Fibroblast of lung (primary cell): ENCODE measurements at places on chromosomes 6 and 20. TPM values are rescaled to one million over a fixed set of nuclear protein-coding genes. Genes with fewer than 3 reads are reported as not detected.

DNA sequence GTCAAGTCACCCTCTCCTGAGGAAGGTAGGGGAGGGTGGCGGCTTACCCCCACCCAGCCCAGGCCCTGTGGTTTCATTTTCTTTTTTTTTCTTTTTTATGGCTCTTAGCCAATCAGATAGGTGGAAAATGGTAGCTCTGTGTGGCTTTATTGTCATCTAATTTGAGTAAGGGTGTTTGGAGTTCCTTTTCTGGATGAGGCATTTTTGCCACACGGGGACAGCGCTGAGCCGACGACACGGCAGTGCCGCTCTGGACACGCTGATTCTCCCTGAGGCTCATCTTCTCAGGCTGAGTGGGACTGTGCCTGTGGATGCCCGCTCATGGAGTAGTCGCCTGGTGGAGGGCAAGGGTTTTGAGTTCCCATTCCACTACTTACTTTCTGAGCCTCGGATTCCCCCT, 37.6 kb upstream of the ANGPT4 start:
- no peak for DNase-seq

- no peak for DNase-seq
These were observed 38.5 kb upstream of the TGM6 start for GRCh38 chr20:2342243-2342642.

DNA sequence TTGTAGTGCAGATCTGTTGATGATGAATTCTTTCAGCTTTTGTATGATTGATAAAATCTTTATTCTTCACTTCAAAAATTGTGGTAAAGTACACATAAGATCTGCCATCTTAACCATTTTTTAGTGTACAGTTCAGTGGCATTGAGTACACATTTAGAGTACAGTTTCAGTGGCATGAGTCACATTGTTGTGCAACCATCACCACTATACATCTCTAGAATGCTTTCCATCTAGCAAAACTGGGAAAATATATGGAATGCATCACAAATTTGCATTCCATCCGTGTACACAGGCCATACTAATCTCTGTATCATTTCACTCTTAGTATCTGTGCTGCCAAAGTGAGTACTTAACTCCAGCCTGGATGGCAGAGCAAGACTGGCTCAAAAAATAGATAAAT, 28.7 kb downstream of the SIRPD start:
- DNase-seq = peak; percentile 5

GRCh38 chr20:23086056-23086566, at the start of gene CD93:
CD93 (minus strand) TSS chr20:23086324; CDS start chr20:23086192, 132 bp downstream.
- no peak for DNase-seq

DNA sequence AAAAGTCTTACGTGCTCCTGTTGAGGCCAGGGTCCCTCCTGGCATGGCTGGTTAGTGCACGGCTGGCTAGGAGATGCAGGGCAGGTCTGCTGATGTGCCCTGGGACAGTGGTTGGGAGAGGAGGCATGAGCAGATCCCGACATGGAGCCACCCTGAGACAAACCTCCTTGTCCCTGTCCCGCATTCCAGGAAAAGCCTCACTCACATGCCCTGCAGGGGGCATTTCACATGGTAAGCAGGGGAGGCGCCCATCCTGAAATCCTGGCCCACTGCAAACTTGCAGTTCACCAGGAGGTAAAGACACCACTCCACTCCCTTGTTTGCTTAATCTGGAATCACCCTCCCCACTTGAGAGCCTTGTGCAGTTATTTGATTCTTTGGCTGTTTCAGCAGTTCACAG, 116.7 kb upstream of the SLC24A3 start:
- DNase-seq = no peak

DNA sequence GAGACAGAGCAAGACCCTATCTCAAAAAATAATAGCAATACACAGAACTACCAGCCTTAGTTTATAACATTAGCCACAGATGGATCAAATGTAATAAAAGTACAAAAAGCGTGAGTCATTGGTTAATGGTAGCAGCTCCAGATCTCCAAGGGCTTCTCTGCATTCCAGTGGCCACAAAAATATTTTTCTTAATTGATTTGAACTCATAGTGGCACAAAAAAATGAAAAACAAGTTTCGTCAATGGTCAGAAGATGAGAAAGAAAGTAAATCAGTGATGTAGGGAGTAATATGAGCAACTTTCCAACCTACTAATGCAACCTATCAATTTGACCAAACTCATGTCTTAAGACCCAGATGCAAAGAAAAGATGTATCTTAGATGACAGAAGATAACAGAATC, 79.6 kb downstream of the CEP57L1 start:
- peak; percentile 65 for DNase-seq

LY6G6D gene
- total RNA-seq = not detected in 2 replicates

DNA sequence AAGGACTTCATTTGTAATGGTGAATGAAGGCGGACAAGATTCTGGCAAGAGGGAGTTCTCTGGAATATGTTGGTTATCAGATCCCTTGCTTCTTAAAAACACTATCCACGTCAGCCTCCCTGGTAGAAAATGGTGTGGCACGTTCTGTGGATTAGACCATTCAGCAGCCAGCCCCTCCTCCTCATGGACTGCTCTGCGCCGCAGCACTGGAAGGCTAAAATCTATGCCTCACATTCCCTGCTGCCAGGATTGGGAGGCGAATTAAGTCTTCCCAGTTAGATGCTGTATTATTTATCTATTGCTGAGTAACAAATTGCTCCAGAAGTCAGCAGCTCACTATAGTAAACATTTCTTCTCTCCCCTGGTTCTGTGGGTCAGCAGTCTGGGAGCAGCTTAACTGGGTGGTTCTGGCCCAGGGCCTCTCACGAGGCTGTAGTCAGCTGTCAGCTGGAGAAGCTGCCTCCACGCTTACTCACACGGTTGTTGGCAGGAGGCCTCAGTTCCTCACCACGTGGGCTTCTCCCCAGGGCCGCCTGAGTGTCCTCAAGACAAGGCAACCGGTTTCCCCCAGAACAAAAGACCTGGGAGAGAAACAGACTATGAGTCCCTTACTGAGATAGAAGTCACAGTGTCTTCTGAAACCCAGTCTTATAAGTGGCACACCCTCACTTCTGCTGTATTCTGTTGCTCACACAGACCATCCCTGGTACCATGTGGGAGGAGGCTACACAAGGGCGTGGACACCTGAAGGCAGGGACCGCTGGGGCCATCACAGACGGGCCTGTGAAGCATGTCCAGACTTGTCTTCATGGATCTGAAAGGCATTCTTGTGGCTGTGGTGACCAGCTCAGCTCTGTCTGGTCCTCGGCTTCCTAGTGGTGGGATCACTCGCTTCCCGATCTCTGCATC, 101.0 kb downstream of the NRN1 start:
- DNase-seq = peak; percentile 85

PSMB9 gene
- total RNA-seq = 54.7 and 64.4 TPM in 2 replicates

- DNase-seq = no peak
These were observed 90.1 kb upstream of the PREP start for GRCh38 chr6:105492706-105493673.

DNA sequence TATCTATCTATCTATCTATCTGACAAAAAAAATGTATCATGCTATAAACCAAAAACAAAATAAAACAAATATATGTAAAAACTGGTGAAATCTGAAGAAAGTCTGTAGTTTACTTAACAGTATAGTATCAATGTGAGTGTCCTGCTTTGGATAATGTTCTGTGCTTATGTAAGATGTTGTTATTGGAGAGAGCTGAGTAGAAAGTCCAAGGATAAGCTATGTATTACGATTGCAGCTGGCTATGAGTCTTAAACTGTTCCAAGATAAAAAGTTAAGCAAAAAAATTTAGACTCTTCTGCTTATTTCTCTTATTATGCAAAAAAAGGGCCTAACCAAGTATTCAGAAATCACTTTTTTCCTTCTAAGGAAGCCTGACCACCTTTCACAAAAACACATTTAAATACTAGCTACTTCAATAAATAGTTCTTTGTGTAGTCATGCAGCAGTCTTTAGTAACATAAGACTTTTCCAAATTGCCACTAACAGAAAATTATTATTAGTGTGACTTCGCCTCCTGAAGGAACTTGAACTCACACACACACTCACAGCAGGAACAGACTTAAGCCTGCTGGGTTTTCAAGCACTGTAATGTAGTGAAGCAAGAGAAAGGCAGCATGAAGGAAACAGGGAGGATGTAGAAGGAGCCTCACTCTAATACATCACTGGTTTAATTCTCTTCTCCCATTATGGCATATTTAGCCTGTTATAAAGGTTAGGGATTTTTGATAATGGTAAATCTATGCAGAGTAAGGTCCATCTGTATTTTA, 265.8 kb upstream of the GJE1 start:
- DNase-seq = no peak

GRCh38 chr20:62566771-62567170, 75.5 kb upstream of the SLCO4A1 start:
- no peak for DNase-seq

DNA sequence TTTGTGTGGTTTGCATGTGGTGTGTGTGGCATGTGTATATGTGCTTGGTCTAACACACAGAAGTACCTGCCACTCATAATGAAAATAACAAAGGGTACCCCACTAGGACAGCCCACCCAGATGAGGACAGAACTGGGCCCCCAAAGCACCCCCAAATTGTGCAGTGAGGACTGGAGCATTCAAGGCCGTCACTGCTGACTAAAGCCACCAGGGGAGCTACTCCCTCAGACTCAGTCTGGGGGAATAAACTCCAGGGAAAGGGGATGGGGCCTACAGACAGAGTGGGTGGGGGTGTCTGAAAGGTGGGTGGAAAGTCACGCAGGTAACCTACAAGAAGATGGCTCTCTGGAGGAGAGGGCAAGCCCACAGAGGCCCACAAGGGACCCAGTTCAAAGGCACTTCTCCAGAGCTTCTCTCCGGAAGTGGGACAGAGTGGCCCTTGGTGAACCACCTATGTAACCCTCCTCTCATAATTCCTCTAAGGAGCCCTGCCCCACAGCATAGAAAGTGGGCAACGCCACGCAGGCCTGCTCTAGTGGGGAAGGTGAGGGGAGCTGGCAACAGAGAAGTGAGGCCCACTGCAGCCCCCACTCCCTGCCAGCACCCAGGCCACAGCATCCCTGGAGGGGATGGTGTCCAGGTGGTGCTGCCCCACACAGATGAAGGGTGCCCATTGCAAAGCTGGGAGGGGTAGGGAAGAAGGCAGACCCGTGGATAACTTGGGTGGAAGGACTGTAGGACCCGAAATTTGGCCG, 122.8 kb upstream of the MAFB start:
- no peak for DNase-seq

DNA sequence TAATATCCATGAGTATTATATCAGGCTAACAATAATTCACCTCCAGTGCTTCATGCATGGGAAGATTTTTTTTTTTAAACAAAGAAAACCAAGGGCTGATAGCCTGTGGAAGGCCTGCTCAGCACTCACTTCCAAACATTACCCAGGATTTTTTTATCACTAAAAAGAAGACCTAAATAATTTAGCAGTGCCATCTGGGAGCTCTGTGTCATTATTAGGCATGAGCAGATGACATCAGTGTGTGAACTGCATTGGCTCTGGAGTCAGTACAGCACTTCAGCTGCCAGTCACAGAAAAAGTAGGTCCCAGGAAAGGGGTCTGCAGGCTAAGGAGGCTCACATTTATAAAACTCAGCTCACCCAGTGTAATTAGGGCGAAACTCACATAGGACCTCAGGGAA, 94.8 kb downstream of the COL21A1 start:
- DNase-seq = no peak

GRCh38 chr6:146741609-146742008, 142.8 kb downstream of the ADGB start:
- DNase-seq = peak; percentile 41

DNA sequence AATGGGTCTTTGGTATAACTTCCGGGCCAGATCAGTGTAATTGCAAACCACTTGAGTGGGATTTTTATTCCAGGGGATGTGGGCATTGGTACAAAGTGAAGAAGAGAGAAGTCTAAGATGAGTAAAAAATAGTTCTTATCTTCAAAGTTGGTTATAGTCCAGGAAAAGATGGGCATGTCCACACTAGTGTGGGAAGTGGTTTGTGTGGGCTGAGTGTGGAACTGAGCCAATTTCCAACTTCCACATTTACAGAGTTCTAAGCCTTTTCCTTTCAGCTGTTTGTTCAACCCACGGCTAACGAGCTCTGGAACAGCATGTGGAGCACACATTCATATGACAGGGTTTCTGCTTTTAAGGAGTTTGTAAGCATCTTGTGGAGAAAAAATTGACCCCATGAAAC, 72.3 kb upstream of the IFNGR1 start:
- DNase-seq = peak; percentile 35

EPHA7 gene
- total RNA-seq = under 0.01 TPM in 1 of 2 replicates, not detected in the other

UFL1 gene
- 29.0 and 35.2 TPM in 2 replicates for total RNA-seq

GRCh38 chr6:906920-907319, 214.0 kb upstream of the EXOC2 start:
- peak; percentile 58 for DNase-seq

GRCh38 chr6:153074761-153075160, 56.3 kb downstream of the RGS17 start:
- DNase-seq = no peak

GRCh38 chr20:38290829-38291814, 12.8 kb upstream of the BPI start:
- DNase-seq = peak; percentile 91

PFDN4 gene
- 86.7 and 148 TPM in 2 replicates for total RNA-seq

GTSF1L gene
- not detected in 2 replicates for total RNA-seq

DNA sequence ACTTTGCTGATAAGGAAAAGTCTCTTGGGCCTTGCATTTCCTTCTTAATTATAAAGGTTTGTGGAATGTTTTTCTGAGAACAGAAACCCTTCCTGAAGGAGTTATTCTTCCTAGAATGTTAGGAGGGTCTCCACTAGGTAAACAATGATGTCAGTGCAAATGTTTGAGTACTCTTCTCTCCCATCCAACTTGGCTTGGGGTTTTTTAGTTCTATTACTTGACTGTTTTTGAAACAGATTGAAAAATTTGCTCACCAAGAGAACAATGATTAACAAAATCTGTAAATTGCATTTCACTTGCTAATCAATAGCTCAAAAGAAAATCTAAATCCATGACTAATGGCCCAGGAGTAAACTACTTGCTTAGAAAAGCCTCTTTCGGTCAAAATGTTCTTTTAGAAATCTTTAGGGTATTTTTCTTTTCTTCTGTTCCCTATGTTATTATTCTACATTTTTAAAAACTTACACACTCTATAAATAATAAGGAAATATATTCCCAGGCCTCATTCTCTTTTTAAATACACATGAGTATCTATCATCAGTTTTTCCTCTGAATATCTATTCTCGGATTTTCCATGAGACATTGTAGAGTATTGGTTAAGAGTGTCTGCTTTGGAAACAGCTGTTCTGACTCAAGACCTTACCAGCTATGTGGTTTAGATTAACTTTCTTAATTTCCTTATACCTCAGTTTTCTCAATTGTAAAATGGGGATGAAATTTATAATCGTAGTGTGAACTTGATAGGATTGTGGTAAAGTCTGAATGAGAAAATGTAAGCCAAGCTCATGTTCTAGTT, 234.2 kb upstream of the CITED2 start:
- DNase-seq = peak; percentile 51

DNA sequence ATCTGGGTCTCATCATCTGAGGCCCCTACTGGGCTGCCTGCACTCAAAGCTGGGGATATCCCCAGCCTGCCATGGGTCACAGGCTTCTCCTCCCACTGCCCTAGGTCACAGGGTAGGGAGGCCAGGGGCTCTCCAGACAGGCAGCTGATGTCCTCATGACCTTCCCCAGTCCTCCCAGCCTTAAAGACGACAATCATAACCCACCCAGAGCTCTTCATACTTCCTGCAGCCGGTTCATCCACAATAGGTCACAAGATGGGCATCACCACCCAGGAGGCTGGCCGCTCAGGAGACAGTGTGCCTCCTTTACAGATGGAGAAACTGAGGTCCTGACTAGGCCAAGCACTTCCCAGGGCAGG, 15.2 kb downstream of the TFEB start:
- no peak for DNase-seq

IYD gene
- not detected in 2 replicates for total RNA-seq

- peak; percentile 48 for DNase-seq
These were observed 55.2 kb upstream of the TBC1D7 start for GRCh38 chr6:13383328-13384163.
